ENCODE measurements at places on chromosomes 6 and 20. TPM values are rescaled to one million over a fixed set of nuclear protein-coding genes. Genes with fewer than 3 reads are reported as not detected.
A peak's percentile ranks its signal among the peaks of the same experiment; 100 is the strongest.

HSPA12B gene
- not detected for total RNA-seq

GINS1 gene
- 31.0 TPM for total RNA-seq

PSORS1C2 gene
- not detected for total RNA-seq

DNA sequence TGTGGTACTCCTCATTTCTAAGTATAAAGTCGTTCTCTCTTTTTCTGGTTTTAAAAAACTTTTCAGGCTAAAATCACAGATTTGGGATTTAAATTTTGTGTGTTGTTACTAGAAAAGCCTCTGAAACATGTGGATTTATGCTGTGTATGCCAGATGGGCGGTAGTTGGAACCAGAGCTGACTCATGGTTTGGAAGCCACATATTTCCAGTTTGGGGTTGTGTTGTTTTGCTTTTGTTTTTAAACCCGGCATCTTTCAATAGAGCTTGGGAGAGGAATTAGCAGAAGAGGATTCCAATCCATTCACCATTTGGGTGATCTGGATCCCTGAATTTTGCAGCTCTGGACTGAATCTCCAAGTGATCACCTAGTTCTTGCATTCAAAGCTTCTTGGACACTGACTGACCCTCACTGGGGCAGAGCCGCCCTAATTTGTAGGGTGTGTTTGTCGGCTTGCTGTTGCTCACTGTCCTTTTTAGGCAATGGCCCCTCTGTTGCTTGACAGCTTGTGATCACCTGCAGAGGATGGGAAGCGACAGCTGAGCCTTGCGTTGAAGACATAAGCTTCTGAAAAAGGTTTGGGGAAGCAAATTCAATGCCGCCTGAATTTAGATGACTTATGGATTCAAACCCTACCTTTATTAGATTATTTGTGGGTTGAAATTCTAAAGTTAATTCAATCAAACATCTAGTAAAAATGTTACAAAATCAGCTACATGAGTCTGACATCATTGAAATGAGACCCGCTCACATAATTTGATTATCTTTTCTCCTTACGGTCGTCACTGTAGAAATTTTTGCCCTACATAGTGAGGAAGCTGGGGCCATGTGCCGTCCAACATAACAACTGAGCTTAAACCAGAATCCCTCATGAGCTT lies 79.9 kb upstream of the CD83 start:
- DNase-seq: peak; percentile 83

DNA sequence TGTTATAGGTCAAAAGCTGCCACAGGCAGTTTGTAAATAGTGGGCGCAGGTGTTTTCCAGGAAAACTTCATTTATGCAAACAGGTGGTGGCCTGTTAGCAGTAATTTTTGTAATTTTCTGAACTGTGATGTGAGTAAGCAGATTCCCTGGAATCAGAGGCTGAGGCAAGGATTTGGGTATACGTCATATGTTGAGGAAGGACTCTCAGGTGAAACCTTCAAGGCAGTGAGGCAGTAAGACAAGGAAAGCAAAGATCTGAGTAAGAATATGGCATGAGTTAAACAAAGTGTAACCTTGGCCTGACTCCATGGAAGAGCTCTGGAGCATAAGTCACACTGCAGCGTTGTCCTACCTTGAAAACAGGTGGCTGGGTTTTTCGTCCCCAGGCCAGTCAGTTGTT lies 291.1 kb upstream of the BTBD3 start:
- DNase-seq: no peak

- peak; percentile 73 for DNase-seq
Measured at GRCh38 chr6:89970609-89971337, 76.5 kb downstream of the GJA10 start.

DNA sequence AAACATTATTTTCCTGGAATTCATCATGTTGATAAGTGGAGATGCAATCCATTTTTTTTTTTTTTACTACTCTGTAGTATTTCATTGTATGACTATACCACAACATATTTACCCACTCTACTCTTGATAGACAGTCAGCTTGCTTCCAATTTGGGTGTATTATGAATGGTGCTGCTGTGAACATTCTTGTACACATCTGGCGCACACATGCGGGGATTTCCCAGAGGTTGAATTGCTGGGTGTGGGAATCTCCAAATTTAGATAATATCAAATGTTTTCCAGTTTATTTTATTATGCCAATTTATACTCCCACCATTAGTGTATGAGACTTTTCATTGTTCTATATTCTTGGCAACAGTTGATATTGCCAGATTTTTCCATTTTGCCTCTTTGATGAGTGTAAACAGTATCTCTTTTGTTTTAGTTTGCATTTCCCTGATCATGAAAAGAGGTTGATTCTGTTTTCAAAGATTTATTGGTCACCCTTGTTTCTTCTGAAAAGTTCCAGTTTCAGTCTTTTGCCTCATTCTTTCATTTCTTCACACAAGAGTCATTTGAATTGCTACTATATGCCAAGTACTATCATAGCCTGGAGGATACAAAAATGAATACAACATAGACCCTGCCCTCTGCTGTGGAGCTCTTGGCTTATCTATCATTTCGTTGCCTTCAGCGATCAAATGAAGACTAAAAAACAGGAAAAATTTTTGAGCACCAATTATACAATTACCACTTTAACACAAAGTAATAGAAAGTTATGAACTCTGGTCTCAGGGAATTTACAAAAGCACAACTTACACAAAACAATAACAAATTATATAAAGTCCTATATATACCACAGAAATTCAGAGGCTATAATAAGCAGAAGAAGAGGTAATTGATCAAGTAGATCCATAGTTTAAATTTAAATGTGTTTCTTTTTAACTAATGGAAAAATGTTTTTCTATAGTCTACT lies 17.1 kb upstream of the NCOA7 start:
- DNase-seq: peak; percentile 90

DNA sequence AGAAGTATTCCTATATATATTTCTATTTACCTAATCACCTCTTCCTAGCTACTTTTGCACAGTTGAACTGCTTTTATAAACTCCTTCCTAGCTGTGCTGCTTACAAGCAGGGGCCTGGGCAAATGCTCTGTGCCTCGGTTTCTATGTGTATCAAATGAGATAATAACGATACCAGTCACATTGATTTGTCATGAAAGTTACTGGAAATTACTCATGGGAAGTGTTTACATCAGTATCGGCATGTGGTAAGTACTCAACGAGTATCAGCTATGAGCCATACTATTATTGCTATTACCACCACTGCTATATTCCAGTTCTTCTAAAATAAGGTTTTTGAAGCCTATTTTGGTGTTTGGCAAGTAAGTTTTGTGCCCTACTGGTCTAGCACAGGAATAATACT lies 4.9 kb downstream of the LAMA4 start:
- no peak for DNase-seq

GRCh38 chr6:7219310-7219709 lies 93.7 kb downstream of the SSR1 start:
- peak; percentile 45 for DNase-seq
